C1 segment of cervical spinal cord (tissue), 14 donors: ENCODE measurements at places on chromosomes 3 and 15.

DNA sequence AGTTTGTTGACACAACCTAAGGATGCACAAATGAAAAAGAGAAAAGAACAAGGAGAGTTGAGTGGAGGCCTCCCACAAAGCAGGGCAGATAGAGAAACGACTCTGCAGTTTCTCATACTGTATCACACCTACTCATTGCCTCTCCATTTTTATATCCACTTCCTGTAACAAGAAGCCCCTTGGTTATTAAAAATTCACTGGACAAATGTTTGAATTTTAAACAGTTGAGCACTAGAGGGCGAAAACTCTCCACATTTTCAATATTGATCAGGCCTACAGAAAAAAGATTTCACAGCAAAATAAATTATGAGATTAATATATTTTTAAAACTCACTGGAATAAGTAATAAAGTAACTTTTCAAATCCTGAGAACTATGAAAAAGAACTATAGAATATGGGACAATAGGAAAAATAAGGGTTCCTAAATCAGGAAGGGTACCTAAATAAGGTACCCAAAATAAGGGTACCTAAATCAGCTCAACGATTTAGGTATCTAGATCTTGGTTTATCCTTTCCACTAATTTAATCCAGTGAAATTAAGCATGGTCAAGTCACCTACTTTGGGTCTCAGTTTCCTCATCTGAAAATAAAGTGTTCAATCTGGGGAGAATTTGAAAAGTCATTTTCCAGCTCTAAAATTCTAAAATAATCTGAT, 47.0 kb upstream of the PPIB start:
- no peak for DNase-seq

DNA sequence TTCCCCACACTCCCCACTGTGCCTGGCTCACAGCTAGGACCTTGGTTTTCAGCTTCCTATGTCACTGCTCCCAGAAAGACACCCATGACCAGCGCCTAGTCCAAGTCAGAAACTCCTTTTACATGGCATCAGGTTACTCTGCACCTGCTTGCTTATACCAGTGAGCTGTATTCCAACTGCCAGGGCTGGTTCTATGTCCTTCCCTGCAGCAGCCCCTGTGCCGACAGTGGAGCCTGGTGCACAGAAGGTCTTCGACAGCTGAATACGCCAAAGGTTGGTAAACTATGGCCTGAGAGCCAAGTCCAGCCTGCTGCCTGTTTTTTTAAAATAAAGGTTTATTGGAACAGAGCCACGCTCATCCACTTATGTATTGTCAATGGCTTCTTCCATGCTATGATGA, 102.5 kb downstream of the IQSEC1 start:
- DNase-seq = no peak

- DNase-seq = no peak
These were observed 63.3 kb upstream of the TPM1 start for GRCh38 chr15:62979252-62979651.

DNA sequence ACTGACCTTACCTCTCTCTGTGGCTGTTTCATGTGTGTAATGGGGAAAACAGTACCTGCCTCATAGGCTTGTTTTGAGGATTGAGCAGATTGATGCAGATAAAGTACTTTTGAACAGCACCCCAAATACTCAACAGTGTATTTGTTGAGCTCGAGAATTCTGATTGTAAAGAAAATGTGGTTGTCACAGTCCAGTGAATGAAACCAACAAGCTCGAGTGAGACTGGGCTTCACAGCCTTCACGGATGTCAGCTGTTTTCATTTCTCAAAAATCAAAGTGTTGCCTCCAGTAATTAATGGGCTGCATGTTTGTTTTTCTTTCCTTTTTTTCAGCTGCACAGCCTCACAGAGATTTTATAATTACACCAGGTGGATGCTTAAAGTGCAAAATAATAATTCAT, 43.7 kb downstream of the PARP15 start:
- no peak for DNase-seq

GRCh38 chr3:133820129-133820528, 14.5 kb downstream of the SRPRB start:
- DNase-seq = no peak

DNA sequence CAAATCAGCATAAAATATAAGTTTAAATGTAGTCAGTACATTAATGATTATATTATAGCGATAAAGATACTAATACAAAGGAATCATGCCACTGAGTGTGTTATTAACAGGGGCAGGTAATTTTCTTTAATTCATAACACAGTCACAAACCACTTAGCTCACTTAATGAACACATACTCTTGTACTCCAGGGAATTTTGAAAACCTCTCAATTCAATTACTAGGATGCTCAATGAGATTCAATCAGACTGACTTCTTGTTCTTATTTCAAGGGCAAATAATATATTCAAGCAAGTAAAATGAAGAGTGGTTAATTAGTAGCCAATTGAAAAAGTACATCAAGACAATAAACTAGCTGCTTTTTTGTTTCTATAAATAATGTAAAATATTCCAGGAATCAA, 5.8 kb upstream of the SUCNR1 start:
- DNase-seq = no peak

GRCh38 chr3:161171639-161172552, 49.2 kb upstream of the NMD3 start:
- peak; percentile 3 for DNase-seq

GRCh38 chr15:90261811-90262210, 3.7 kb upstream of the NGRN start:
- no peak for DNase-seq

DNA sequence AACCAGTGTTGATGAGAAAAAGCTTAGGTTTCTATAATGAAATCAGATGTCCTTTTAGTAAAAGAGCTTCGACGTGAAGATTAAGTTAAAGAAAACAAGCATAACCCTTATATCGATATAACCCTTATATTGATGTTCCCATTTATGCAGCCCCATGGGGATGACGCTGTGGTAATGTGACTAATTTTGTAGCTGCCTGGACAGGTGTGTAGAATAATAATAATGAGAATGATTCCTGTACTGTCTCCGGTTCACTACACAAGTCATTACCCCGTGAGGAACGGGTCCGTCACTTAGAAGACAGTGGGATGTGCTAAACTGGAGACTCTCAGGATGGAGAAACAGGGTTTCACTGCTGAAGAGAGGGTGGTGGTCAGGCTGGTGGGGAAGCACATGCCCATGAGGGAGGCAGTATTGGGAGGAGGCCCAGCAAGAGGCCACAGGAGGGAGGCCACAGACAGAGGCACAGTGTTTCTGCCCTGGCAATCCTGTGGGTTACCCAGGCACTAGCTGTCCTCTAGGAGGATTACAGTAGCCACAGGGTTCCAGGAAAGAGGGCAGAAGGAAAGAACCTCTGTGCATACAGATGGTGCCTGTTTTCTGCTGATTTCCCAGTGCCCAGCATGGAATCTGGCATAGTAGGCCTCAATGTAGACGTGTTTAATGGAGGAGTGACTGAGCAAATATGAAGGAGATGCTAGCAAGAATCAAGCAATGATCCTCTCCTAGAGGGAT, 191.1 kb upstream of the TSC22D2 start:
- no peak for DNase-seq

DNA sequence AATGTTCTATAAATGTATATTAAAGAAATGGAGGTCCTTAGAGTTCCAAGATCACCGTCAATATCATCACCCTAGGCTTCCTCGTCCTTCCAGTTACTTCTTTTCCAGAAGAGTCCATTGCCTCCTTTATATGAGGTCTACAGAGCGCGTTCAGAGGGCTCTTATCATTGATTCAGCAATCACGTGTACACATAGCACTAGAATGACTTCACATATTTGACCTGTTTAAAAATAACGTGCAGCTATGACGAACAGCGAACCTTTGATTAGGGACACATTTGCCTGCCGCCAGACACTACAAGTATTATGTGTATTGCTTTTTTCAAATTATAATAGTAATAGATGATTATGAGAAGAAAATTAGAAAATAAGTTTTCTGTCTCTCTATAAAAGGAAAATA, 26.0 kb downstream of the IGF1R start:
- no peak for DNase-seq

GRCh38 chr3:178634975-178635374, 98.7 kb downstream of the KCNMB2 start:
- no peak for DNase-seq

DNA sequence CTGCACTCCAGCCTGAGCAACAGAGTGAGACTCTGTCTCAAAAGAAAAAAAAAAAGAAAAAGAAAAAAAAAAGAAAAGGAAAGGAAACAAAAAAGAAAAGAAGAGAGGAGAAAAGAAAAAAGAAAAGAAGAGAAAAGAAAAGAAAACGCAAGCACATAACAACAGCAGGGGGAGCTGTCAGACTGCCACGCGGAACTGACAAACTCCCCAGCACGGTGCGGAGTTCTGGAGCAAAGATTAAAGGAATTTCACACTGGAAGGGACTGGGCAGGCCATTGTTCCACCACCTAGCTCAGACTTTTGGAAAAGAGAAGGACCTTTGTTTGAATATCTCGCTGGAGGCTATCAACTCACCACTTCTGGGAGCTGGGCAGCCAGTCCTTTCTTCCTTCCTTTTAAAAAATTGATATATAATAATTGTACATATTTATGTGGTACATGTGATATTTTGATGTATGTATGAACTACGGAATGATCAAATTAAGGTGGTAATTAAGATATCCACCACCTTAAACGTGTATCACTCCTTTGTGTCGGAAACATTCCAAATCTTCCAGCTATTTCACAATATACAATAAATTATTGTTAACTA, 40.5 kb downstream of the DPPA2 start:
- DNase-seq = no peak

DNA sequence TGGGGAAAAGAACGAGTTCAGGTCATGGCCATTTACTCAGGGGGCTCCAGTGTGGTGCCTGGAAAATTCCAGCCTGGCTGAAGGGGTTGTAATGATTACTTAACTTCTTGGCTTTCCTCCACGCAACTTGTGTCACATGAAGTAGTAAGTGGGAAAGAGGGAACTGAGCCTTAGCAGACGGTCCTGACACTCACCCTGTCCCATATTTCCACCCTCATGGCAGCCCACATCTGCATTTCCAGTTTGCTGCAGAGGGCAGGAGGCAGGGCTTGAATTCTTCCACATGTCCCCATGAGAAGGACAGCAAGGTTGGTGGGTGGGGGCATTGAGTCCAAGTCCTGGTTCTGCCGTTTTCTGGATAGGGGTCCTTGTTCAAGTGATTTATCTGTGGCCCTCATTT, 7.8 kb upstream of the CAMP start:
- DNase-seq = no peak

DNA sequence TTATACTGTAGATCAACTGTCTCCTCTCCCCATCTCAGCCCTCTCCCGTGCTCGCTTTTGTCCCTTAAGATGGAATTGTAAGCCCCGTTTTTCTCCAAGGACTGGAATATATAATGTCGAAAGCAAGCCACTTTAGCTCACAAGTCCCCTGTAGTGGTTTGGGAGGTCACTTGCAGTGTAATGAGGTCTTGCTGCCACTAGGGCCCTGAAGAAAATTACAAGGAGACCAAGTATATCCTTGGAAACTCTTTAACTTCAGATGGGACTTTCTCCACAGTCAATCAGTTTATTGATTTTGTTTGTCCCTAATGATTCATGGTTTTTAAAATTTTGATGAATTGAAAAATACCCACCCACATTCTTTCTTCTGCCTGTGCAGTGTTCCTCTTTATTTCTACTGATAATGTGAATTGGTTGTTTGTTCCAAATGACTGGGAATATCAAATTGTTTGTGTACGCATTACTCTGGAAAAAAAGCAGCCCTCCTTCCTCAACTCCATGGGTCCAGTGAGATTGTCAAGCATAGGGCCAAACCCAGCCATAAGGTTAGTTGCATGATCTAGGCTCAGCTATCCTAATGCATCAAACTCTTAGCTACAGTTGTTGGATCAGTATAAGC, 294.8 kb downstream of the MCTP2 start:
- DNase-seq = no peak

- no peak for DNase-seq
These were observed 294.7 kb downstream of the ERC2 start for GRCh38 chr3:56173601-56174000.

DNA sequence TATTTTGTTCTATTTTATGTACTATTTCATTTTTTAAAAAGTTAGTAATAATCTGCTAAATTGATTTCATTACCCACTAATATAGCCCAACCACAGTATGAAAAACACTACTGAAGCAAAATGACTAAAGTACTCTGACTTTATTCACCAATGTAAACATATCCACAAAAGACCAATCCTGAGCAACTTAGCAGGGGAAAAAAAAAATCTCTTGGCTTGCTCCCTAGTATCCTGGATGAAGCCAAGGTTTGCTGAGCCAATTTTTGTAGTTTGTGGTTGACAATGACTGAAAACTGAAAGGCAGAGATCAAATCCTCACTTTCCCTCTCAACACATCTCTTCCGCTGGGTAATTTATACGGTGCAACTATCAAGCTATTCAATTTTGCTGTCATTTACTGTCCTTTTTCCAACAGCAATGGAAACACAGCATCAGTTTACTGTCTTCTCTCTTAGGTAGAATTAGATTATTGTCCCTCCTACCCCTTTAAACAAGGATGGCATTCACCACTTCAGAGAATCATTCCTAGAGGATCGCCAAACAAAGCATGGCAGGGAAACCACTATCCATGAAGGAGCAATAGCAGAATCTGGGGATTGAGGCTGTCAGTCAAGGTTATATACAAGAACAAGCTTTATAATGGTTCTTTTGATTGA, 149.7 kb downstream of the THRB start:
- no peak for DNase-seq

- DNase-seq = no peak
These were observed 3.3 kb upstream of the AQP9 start for GRCh38 chr15:58134886-58135285.

- DNase-seq = no peak
These were observed 11.6 kb downstream of the EPB42 start for GRCh38 chr15:43209059-43209824.

GRCh38 chr15:51825698-51826097, 3.8 kb upstream of the TMOD3 start:
- DNase-seq = no peak
